RKO (cell line): ENCODE measurements at places on chromosomes 3 and 15.

DNA sequence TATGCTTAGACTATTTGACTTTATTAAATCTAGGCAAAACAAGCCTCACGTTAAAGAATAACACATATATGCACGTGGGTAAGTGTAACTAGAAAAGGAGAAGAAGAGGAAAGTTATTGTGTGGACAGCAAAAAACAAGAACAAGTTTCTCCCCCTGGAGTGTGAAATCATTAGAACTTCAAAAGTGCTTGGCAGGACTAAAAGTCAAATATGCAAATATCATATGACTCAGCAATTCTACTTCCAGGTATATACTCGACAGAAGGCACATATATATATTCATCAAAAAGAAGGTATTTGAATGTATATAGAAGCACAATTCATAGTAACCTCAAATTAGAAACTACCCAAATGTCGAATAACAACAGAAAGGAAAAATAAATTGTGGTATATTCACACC, 68.9 kb upstream of the STXBP5L start:
- DNase-seq = no peak

- no peak for DNase-seq
These were observed 5.2 kb downstream of the ITIH1 start for GRCh38 chr3:52782412-52783210.

DNA sequence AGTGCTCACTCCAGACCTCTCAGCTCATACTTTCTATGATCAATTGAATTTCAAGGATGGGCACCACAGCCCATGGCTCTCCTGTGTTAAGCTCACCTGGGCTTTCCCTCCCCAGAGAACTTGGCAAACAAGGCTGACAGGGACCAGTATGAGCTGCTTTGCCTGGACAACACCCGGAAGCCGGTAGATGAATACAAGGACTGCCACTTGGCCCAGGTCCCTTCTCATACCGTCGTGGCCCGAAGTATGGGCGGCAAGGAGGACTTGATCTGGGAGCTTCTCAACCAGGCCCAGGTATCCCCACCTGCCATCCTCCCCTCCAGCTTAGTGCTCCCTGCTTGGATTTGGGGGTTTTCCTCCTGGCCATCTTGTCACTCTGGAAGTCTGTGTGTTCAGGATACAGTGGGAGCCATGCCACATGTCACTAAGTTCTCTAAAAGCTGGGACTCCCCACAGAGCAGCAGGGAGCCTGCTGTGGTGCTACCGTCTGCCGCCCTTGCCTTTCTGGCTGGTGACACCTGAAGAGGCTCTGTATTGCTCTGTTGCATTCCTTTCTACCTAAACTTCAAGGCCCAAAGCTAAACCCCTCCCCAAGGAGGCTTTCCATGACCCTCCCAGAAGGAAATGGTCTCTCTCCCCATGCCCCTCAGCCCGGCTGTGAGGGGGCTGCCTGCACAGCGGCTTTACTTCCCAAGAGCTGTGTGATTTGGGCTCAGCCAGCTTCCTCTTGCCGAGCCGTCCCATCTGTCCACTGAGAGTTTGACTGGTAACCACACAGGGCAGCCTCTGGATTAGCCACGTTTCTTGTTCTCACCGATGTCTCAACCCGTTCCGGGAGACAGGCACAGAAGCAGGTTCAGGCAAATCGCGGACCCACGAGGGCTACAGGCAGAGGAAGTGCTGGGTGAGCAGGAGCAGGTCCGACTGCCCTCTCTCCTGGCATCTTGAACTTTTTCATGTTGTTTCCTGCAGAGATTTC, 10.8 kb downstream of the TF start:
- DNase-seq = no peak

- DNase-seq = peak; percentile 3
These were observed 297.9 kb downstream of the GABRG3 start for GRCh38 chr15:27268923-27269322.

DNA sequence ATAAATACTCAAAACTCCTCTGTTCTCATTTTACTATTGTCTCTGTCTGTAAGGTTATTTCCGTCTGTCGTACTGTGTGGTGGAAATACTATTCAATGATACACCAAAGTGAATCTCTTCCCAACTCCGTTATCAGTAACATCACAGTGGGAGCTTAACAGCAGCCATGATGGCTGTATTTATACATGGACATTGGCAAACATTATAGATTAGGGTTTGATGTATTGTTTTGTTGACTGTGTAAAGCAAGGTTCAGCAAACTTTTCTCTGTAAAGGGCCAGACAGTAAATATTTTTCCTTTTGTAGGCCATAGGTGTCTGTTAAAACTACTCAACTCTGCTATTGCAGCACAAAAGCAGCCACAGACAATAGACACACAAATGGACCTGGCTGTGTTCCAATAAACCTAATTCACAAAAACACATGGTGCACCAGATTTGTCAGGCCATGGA, 23.2 kb downstream of the LIPC start:
- DNase-seq = no peak

DNA sequence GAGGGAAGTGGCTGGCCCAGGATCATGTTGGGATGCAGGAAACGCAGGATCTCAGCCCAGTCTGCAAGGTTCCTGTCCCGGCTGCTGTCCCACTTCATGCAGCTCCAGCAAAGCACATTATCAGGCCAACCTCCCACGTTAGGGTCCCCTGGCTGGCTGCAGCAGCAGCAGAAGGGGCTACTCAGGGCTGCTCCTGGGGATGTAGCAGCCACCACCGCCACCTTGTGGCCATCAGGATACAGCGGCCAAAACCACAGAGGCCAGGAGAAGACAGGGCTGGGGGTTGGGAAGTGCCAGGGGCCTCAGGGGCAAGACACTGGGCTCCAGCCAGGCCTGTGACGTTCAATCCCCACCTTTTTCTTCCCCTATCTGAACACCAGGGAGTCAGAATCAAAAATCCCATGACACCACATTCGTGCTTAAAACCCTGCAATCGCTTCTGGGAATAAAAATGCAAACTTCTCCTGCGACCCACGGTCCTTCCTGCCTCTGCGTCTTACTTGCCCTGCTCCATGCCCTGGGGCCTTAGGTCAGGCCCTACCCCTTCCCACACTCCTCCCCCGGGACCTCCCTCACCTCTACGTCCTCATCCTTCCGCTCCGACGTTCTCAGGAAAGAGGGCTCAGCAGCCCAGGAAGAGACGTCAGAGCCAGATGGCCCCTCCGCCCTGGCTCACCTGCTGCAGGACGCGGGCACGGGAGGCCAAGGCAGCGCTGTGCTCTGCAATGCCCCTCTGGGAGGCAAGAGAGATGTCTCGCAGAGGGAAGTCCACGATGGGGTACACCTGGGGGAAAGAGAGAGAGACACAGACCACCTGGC, 21.5 kb downstream of the SSUH2 start:
- peak; percentile 35 for DNase-seq
